ENCODE measurements at places on chromosomes 4 and X.

GRCh38 chr4:108810087-108810486, 47.2 kb upstream of the ETNPPL start:
- no peak for DNase-seq

- DNase-seq = no peak
Observed at GRCh38 chr4:76718831-76719230, 179.1 kb downstream of the SOWAHB start.

DNA sequence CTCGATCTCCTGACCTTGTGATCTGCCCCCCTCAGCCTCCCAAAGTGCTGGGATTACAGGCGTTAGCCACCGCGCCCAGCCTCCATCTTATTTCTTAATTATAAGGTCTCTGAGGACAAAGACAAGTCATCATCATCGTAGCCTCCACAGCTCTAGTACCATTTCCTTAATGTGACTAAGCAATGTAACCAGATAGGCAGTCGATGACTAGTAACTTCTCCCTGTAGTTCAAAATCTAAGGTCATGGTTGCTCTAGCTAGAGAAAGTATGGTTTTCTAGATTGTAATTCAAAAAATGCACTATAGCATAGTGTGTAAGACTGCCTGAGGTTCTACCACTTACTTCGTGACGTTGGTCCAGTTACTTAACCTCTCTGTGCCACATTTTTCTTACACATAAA, 6.9 kb downstream of the SLC39A8 start:
- DNase-seq = no peak

DNA sequence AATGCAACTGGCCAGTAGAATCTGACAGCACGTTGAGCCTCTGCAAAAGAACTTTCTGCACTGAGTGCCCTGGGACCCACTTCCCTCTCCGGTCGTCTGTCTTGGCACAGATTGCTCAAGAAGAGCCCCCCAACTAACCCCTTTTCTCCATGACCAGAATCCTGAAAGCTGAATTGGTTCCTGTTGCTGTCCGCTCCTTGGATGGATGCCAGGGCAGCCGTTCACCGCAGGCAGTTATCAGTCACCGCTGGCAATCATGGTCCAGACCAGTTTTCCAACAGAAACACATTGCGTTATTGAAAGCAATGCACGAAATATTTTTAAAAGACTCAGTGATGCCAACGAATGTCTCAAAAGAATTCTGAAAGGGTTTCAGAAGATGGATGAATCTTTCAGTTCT, 733.7 kb upstream of the FRG1 start:
- no peak for DNase-seq

DNA sequence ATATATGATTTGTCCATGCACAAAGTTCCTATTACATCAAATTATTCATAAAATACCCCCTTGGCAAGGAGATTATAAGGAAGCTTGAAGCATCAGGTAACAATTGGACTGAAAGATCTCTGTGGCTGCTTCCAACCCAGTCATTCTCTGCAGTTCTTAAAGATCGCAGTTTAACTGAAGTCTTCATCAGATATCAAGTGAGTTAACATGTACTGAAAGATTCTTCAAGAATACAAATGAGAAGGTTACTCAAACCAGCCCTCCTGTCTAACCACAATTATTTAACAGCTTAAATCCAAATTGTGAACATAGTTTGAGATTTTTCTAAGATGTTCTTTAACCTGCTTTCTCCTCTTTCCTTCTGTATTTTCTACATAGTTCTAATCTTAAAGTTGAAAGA, 56.1 kb downstream of the SLC10A7 start:
- no peak for DNase-seq

DNA sequence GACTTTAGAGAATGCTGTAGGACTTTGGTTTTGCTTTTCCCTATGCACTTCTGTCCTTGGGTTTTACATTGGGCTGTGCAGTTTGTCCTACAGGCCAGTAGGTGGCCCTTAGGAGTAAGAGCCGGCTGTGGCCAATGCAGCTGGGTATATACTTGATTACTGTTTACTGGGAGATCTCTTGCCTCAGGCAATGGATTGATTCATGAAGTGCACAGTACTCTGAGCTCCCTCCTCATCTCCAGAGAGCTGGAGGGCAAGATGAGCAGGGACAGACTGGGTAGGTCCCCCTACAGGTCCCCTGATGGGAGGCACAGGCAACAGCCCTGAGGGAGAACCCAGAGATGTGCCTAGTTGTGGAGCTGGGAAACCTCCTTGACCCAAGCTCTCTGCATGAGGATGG, 103.8 kb upstream of the QRFPR start:
- no peak for DNase-seq

DNA sequence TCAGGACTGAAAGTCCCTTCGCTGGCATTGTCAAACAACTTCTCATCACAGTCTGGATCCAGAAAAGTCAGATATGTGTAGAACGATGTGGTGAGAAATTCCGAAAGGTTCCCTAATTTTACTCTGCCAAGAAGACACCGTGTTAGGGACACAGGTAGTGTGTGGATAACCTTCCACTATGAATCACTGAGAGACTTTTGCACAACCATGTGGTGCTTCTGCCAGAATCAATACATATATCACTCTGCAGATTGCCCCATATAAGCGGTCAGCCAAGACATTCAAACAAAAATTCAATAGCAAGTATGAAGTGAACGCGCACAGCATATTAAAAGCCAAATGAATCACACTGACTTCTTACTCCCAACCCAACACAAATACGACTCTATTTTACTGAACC, 63.8 kb downstream of the PHKA2 start:
- no peak for DNase-seq

DNA sequence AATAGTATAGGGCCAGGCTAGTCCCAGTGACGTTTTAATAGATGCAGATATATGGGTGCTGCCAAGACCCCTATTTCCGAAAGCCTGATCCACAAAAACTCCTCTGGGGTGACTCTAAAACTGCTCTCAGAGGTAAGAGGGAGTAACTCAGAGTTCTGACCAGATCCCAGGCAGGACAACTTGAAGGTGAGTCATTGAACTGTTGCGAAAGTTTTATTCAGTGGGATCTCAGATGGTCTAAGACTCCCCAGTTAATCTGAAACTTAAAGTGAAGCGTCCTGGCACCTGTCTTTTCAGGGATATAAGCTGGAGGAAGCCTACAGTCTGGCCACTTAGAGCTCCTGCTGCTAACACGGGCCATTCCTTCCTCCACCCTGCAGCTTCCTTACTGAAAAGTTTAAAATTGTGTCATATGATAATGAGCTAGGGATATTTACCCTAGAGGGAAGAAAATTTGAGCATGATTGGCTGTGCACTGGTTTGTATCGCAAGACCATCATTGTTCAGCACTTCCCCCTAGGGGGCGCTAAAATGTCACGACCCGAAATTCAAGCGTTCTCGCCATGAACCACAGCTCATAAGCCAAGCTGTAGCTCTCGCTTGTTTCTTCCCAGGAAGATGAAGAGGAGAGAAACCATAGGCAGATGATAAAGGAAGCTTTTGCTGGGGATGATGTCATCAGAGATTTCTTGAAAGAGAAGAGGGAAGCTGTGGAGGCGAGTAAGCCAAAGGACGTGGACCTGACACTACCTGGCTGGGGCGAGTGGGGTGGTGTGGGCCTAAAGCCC, 19.5 kb downstream of the UTP14A start:
- peak; percentile 25 for DNase-seq

DNA sequence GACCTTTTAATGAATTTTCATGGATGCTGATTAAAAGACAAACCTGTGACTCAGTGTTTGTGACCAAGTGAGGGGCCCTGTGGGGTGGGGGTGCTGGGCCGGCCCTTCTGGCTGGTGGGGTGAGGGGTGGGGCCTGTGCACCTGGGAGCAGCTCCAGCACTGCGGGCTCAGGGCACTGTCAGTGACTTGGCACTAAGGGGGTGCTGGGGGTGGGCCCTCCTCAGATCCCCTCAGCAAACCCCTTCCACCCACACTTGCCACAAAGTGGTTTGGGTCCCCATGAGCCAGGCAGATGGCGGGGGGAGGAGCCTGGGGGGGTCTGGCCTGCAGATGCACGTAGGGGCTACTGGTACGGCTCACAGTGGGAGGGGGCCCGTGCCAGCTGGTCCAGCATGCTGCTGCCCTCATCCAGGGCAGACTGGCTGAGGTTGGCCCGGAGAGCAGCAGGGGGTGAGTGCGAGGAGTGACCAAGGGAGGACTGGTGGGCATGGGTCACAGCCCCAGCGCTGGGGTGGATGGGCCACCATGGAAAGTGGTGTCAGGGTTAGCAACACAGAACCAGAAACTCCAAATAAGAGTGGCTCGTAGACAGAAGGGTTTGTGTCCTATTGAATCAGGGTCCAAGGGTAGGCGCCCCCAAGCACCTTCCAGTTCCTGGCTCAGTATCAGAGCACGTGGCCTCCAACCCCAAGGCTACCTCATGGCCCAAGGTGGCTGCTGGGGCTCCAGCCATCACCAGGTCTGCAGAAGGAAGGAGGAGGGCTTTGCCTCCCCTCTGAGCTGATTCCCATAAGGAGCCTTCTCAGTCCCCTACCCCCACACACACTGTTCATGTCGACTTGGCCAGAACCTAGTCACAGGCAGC, 10.1 kb downstream of the NKX1-1 start:
- no peak for DNase-seq

DNA sequence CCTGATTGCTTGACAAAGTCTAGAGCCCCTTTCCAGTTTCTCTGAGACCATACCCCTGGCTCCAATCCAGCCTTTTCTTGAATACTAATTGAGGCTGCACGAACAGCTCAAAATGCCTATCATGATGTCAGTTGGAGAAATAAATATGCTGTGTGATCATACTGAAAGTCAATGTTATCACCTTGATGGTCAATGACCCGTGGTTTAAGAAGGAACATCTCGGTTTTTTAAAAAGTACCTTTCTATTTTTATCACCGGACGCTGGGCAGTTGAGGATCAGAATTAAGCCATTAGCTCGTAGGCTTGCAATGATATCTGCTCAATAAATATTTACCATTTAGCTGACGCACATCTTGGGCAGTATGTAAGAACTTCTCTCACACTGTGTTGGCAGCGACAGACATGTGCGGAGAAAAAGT, 852 bp upstream of the WDR44 start:
- DNase-seq = no peak

GRCh38 chr4:169900241-169900845, 125.9 kb downstream of the MFAP3L start:
- no peak for DNase-seq

- DNase-seq = no peak
Observed at GRCh38 chr4:20137176-20137575, 114.5 kb upstream of the SLIT2 start.

GRCh38 chr4:107757864-107758476, 37.9 kb upstream of the PAPSS1 start:
- no peak for DNase-seq

- DNase-seq = no peak
Observed at GRCh38 chr4:11843927-11844326, 415.2 kb upstream of the HS3ST1 start.

DNA sequence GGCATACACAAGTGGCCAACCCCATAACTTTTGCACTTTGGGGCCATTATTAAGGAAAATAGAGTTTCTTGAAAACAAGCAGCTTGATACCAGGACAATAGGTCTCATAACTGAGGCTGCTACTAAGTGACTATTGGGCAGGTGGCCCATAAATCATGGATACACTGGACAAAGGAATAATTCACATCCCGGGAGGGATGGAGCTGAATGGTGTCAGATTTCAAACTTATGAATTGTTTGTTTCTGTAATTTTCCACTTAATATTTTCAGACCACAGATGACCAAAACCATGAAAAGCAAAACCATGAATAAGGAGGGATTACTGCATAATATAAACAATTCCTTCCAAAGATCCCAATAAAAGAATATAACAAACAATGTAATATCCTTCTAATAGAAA, 114.4 kb downstream of the WDFY3 start:
- no peak for DNase-seq

GRCh38 chr4:86530183-86530582, 63.9 kb upstream of the PTPN13 start:
- no peak for DNase-seq

GRCh38 chrX:109578916-109579315, 42.3 kb downstream of the NXT2 start:
- no peak for DNase-seq

GRCh38 chrX:17192106-17192505, 182.9 kb upstream of the NHS start:
- no peak for DNase-seq

GRCh38 chr4:120864969-120865368, 57.6 kb downstream of the PRDM5 start:
- DNase-seq = no peak

DNA sequence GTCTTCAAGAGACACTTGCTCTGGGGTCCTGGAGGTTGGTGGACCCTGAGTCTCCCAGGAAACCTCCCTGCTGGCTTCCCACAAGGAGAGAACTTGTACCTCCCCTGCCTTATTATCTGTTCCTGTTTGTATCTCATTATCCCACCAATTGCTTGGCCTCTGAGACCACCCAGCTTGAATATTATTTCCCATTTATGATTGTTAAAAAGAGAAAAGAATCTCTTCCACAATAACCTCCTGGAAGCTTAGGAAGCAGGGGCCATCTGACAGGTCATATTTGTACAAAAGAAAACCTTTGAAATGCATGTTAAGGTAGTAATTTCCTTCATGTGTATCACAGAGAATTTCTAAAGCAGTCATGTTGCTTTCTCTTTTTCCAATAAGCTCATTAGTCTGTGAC, 239.5 kb downstream of the FBXW7 start:
- DNase-seq = no peak

- DNase-seq = no peak
Observed at GRCh38 chr4:70722199-70722791, 531 bp downstream of the RUFY3 start.

DNA sequence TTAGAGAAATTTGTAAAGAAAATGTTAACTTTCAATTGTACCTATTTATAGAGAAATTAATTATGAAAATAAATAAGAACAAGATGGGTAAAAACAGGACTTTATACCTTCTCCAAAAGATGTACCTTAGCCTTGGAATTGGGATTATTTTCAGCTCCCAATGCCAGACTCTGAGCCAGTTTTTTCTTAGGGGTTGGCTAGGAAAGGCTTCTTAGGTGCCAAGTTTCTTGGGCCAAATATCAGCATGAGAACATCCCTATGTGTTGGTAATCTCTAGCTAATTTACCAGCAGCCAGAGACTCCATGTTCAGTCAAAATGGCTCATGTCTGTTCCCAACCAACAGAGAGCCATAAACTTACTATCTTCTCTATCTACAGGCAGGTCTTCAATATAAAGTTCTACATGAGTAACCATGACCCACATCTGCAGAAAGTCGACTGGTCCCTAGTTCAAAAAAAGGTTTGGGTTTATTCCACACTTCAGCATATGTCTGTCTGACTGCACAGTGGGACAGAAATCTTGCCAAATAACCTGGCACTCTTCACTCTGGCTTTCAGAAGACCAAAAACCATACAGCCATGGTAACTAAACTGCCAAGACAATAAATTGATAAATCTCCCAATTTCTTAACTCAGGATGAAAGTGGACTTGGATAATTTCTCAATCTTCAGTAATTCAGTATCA, 380.5 kb upstream of the RASGEF1B start:
- no peak for DNase-seq

DNA sequence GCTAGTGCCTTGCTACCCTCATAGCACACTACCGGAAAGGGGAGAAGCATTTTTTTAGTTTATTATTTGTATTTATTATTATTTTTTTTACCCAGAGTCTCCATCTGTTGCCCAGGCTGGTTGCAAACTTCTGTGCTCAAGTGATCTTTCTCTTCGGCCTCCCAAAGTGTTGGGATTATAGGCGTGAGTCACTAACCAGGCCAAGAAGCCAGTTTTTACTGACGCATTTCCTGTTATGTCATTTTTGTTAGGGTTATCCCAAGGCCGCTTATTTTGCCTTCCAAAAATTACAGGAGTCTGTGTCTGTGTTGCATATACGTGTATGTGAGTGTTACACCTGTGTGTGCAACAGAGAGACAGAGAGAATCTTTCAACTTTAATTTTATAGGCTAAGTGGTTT, 404.5 kb downstream of the GBA3 start:
- DNase-seq = no peak

Measured in GM12864 (cell line).